Left renal pelvis (tissue), 4 donors: ENCODE measurements at places on chromosomes 7 and 10.

DNA sequence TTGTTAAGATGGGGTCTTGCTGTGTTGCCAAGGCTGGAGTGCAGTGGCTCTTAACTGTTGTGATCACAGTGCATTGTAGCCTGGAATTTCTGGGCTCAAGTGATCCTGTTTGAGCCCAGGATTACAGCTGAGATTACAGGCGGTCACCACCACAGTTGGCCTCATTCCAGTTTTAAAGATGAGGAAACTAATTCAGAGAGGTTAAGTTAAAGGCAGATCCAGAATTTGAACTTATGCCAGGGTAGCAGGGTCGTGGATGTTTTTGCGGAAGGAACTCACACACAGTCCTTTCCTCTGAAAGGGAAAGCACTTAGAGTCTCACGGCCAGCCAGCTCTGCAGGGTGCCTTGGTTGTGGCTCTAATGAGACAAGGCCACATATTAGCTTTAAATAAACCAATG lies 84.7 kb downstream of the MMRN2 start:
- DNase-seq, result no peak

DNA sequence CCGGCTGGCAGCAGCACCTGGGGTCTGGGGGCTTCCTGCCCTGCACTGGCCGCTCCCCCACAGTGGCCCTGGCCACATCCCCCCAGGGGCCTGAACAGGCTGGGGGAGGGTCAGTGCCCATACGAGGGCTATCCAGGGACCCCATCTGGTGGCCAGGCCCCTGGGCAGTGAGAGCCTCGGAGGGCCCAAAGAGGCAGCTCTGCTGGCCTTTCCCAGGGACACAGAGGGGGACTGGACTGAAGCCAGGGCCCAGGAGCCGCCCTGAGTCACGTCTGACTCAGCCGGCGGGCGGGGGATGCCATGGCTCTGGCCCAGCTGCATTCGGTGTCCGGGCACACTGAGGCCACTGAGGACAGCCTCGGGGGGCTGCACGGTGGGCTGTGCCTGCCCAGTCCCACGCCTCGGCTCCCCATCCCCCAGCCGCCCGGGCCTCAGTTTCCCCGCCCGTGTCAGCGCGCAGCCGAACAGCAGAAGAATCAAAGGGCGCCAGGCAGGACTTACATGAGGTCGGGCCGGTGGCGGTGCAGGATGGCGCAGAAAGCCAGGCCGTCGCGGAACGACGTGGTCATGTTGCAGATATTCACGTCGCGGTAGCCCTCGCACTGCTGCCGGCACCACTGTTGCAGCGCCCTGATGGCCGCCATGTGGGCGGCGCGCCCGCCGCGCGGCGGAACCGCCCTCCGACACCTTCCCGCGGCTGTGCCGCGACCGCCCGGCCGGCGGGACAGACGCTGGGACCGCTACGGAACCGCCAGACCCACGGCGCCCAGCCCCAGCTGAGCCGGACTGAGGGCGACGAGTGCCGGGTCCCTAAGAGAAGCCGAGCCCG lies at the start of gene MICALL2:
Gene MICALL2, minus strand, starts transcription at position 788 of the 829 bp plus-strand sequence. Its CDS starts 144 bp downstream, at position 644.
- DNase-seq, result no peak

- DNase-seq, result peak; percentile 47
These were observed 754 bp downstream of the SEMA3D start for GRCh38 chr7:85186083-85186520.

GRCh38 chr7:95213809-95214492 lies 110.4 kb downstream of the PON1 start:
- no peak for DNase-seq
